ENCODE measurements at places on chromosomes 4 and X.

DNA sequence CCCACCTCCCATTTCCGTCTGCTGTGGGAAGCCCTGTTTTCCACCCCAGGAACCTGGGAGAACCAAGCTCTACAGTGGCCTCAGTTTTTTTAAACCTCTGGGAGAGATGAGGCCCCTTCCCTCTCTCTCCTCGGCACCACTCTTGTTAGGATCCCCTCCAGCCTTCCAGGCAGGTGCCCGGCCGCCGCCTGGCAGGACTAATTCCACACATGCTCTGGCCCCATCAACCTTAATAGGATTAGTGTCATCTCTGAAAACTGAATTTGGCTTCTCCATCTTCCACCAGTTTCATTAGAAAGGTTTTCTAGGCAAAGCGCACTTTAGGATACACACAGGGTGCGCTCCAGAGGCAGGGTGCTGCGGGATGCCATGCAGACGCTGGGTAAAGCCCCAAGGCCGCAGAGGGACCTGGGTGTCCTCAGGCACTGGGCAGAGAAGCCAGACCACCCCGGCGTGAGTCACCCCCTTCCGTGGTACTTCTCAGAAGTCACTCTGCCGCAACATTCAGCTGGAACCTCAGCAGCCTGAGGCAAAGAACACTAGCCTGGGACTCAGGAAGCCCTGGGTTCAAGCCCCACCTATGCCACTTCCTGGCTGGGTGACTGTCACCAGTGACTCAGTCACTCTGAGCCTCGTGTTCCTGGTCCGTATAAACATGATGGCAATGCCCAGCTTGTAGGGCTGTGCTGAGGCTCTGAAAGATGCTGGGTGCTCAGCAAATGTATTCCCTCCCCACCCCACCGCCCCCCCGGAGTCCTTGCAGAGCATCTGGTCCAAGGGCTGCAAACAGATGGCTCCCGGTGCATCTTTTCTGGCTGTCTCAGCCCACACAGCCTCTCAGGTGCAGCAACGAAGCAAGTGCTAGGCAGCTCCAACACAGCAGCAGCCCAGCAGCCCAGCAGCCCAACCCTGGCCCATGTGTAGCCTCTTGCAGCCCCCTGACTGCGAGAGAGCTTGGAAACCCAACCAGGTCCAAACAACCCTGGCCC lies 29.1 kb downstream of the PPP2R2C start:
- no peak for DNase-seq

- no peak for DNase-seq
These were observed 13.2 kb downstream of the BCOR start for GRCh38 chrX:40084471-40085101.

DNA sequence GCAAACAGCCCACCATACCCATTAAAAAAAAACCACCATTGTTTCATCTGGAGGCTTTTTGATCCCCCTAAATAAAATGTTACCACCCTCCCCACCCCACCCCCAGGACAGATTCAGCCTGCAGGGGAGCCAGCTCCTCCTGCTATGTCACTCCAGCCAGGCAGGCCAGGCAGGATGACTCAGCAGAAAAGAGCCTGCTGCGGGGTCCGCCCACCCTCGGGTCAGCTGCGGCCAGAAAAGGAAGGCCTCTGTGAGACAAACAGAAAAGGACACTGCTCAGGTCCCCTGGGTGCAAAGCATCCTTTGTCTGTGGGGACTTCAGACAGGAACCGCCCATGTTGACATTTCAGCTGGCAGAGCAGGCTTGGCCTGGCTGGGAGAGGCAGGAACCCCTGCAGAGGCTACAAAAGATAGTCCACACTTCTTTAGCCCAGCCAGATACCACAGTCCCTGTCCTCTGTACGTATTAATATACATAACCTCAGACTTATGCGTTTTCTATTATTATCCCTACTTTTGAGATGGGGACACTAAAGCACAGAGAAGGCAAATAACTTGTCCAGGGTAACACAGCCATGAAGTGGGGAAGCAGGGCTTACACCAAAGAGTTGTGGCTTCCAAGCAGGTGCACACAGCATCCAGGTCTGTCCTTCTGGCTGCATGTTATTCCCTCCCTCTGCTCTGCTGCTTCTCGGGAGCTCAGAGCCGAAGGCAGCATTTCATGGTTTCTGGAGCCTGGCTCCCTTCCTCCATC lies 147.7 kb downstream of the CPEB2 start:
- DNase-seq: no peak

DNA sequence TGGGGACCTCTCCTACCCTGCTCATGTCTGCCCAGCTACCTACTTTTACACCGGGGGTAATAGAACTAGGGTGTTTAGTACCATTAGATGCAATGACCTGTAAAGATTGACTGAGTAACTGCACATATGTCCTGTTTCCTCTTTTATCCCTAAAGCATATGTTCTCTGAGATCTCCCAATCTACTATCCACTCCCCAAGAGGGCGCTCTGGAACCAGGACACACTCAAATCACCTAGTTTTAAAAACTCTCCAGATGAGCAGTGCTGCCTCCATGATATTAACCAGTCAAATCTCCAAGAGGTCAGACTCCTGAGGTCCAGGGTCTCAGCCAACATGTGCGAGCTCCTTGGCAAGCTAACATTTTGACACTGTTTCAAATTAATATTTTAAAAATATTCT lies 87.0 kb upstream of the TSPAN5 start:
- no peak for DNase-seq

- no peak for DNase-seq
These were observed 144.3 kb upstream of the CPEB2 start for GRCh38 chr4:14857981-14858380.

- DNase-seq: no peak
These were observed 101.9 kb downstream of the TET2 start for GRCh38 chr4:105248613-105249012.

DNA sequence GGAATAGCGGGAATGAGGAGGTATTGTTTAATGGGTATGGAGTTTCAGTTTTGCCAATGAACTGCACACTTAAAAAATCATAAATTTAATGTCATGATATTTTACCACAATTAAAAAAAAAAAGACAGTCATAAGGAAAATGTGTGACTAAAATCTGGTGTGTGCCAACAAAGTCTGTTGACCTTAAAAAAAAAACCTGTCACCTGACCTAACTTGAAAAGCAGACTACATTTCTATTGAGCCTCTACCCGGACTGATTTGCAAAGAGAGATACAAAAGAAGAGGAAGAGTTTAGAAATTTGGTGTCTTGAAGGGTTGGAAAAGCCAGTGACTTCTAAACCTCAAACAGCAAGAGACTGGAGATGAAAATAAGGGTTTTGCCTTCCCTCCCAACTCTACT lies 48.4 kb downstream of the TMEM150C start:
- no peak for DNase-seq

GRCh38 chrX:97398030-97398551 lies 514.4 kb downstream of the RPA4 start:
- no peak for DNase-seq

GRCh38 chr4:121011138-121011537 lies 61.2 kb downstream of the NDNF start:
- DNase-seq: no peak

- DNase-seq: no peak
These were observed 31.3 kb upstream of the ASMTL start for GRCh38 chrX:1483843-1484637.

DNA sequence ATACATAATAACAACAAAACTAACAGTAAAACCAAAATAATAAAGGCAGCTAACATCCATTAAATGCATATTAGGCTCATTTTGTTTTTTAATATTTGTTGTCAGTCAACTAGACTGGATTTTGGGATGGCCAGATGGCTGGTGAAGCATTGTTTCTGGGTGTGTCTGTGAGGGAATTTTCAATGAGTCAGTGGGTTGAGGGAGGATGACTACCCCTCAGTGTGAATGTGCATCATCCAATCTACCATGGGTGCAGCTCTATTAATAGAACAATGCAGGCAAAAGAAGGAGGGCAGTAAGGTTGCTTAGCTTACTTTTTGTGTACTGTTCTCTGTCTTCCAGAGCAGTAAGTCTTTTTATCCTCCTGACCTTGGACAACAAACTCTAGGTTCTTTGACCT lies 484.2 kb upstream of the HS3ST1 start:
- no peak for DNase-seq

GRCh38 chr4:168129046-168129772 lies 36.9 kb downstream of the ANXA10 start:
- DNase-seq: no peak

GRCh38 chr4:46123913-46124755 lies at the start of gene GABRG1:
Gene GABRG1 (minus strand): TSS chr4:46124054. CDS start chr4:46123913, 141 bp downstream.
- DNase-seq: no peak

- no peak for DNase-seq
These were observed 803.6 kb downstream of the ADGRL3 start for GRCh38 chr4:62003695-62004094.

- DNase-seq: no peak
These were observed 98.2 kb downstream of the USP46 start for GRCh38 chr4:52560844-52561280.

DNA sequence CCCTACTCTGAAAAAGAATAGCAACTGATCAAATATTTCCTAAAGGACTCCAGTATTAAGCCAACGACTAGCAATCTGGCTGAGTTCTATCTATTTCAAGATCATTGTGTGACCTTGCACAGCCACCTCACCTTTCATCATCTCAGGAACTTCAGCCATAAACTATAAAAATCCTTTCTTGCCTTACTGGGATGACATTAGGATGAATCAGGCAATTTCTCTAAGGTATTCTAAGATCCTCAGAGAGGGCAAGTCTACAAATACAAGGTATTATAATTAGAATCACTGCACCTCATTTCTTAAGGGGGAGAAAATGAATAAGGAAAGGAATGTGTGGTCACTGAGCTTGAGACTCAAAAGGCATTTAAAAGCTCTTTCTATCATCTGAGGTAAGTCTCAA lies 152.6 kb downstream of the GRIA3 start:
- DNase-seq: no peak

DNA sequence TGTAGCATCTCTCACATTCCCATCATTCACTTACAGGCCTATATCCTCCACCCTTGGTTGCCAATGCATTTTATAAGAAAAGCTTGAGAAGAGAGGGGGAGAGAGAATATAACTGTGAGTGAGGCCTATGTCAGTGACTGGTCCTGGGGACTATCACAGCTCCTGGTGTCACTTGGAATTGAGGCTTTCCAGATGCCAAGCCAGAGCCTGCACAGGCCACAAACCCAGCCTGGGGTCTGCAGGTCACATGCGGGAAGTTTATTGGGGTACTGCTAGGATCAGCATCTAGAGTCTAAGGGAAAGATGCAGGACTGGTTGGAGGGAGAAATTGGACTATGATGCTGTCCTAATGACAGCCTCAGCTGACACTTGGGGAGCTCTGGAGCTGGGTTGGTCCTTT lies 47.6 kb downstream of the RTL5 start:
- DNase-seq: no peak

GRCh38 chr4:174657472-174657871 lies 135.2 kb upstream of the HPGD start:
- no peak for DNase-seq

DNA sequence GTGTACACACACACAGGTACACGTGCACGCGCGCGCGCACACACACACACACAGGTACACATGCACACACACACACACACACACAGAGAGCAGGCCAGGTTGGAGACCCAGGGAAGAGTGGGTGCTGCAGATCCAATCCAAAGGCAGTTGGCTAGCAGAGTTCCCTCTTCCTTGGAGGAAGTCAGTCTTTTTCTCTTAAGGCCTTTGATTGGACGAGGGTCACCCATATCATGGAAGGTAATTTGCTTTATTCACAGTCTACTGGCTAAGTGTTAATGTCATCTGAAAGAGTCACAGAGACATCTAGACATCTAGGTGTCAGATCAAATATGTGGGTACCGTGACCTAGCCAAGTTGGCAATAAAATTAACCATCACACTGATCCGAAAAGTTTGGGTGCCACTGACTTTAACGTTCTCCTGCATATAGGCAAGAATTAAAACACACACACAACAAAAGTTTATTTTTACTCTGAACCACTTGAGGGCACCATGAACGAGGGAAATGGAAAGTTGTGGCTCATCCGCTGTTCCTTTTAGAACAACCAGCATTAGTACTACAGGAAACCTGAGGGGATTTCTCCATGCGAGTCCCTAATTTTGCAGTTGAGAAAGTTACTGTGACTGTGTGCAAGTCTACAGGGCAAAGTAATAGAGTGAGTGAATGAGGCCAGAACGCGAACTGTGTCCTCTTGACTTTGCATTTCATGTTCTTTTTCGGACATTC lies 66.0 kb upstream of the STOX2 start:
- no peak for DNase-seq

GRCh38 chr4:8335848-8336247 lies 66.3 kb downstream of the HTRA3 start:
- no peak for DNase-seq

- DNase-seq: peak; percentile 47
These were observed 7.3 kb upstream of the OPN1LW start for GRCh38 chrX:154136627-154137161.

DNA sequence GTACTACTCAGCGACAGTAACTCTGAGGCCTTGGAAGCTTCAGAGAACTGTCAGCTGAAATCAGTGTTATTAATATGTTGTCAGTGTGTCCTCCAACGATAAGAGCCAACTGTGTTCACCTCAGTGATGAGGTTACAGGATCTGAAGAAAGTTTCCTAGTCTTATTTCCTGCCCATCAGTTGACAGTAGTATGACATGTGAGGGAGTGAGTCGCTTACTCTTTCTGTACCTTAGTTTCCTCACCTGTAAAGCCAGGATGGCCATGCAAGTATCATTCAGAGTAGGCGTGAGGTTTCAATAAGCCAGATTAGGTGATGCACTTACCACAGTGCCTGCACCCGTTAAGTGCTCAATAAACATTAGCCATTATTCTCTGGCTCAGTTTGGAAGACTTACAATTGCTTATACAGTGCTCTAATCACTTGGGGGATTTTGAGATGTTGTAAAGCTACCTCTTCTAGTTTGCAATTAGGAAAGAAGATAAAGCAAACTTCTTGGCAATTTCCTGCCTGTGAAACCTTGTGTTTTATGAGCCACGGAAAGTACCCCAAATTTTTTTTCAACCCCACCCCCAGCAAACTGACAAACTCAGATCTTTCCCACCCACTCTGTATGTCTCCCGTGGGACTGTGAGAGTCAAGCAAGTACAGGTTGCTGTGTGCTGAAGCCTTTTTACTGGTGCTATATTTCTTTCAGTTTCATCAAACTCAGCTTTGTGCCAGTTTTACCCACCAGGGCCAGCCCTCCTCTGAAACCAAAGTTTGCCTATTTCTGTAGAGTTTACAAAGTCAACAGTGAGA lies 62.2 kb downstream of the ANXA3 start:
- no peak for DNase-seq

DNA sequence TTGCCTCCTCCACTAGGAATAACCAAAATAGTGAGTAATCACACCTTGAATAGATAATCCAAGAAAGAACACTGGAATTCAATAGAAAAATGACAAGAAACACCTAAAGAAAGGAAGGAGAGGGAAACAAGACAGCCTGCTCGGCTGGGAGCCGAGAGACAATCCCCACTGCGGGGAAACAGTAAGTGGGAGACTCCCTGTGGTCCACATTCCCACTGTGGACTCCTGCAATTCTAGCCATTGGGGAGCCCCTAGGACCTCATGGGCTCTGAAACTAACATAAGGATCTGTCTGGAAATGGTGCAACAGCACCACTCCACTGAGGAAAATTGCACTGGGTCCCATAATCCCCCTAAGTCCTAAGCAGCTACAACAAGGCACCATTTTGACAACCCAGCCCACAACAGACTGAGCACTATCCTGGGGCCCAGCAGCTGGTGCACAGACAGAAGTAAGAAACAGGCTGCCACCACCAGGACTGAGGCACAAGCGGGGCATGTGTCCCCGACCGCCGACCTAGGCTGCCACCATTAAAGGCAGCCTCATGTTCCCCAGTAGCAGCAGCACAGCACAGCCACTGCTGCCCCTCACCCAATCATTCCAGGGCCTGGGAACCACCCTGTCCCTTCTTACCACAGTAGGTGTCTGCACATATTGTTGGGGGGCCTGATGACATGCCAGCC lies 14.2 kb downstream of the LRBA start:
- DNase-seq: no peak

Data from activated CD8-positive, alpha-beta memory T cell treated with anti-CD3 and anti-CD28 coated beads for 1 hour (primary cell).